IMR-90 (cell line): ENCODE measurements at places on chromosomes 1 and 21.

GRCh38 chr1:167453123-167453522, 65.2 kb downstream of the CD247 start:
- DNase-seq, result no peak

GRCh38 chr1:168771104-168771630, 42.2 kb upstream of the DPT start:
- DNase-seq, result no peak

DNA sequence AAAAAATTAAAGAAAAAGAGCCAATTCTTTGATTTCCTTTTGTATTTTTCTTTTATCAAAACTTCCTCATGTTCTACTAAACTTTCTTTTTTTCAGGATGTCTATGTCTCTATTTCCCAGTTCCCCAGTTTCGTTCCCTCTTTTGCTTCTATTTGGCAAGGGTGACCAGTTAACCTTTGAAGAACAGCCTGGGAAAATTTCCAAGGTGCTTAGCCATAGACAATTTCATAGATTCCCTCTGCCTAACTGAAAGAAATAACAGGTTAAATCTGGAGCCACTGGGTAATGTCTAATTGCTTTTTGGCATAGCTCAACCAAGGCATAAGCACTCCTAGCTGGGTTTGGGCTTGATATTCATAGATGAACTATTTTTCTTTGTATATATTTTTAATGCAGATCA, 272.3 kb downstream of the ADGRL2 start:
- DNase-seq, result no peak

DNA sequence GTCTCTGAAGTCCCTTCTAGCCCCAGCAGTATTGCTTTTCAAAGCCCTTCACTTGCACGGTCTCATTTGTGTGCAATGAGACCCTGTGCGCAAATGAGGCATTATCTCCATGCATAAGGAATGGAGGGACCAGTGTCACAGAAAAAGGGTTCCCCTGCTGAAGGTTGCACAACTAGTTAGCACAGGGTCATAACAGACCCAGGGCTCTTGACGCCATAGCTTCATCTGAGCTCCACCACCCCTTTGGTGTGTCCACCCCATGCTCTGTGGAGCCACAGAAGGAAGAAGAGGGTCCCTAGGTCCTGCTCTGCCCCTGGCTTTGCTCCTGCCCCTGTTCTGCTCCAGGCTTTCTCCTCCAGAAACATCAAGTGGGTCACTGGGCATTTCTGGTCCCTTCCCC, 12.6 kb downstream of the SH2D2A start:
- no peak for DNase-seq

GRCh38 chr1:118461154-118461553, 276.1 kb upstream of the SPAG17 start:
- no peak for DNase-seq

GRCh38 chr21:29221253-29221744, 77.4 kb upstream of the BACH1 start:
- peak; percentile 98 for DNase-seq

GRCh38 chr1:5661196-5662085, 330.8 kb downstream of the NPHP4 start:
- DNase-seq, result no peak

DNA sequence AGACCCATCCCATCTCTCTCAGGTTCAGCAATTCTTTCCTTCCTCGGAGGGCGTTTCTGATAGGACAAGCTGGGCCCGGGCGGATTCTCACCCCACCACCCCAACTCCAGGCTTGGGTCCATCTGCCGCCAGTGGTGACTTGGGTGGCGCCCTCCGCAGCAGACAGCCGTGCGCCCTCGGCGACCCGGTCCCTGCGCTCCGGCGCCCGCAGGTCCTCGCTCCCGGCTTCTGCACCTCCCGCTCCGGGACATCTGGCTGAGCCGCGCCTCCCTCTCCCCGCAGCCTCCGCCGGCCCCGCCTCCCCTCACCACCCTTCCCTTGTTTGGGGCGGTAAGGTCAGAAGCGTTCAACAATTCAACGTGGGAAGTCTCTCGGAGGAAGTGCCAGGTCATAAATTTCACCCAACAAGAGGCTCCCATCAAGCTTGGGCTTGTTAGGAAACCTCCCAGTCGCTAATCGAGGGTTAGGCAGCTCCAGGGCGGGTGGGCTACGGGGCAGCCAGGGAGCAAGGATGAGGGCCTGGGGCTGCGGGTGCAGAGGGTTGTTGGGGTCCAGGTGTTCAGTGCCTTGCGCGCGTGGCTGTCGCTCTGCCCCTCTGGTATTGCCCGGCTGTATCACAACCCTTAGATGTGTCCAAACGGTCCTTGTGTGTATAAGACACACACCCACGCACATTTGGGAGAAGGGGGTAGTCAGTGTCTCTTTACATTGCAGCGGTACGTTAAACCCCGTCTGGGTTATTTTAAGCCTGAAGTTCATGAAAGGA, 39.8 kb downstream of the OLIG1 start:
- DNase-seq, result no peak

- no peak for DNase-seq
Observed at GRCh38 chr1:33762962-33763361, 100.9 kb upstream of the HMGB4 start.

DNA sequence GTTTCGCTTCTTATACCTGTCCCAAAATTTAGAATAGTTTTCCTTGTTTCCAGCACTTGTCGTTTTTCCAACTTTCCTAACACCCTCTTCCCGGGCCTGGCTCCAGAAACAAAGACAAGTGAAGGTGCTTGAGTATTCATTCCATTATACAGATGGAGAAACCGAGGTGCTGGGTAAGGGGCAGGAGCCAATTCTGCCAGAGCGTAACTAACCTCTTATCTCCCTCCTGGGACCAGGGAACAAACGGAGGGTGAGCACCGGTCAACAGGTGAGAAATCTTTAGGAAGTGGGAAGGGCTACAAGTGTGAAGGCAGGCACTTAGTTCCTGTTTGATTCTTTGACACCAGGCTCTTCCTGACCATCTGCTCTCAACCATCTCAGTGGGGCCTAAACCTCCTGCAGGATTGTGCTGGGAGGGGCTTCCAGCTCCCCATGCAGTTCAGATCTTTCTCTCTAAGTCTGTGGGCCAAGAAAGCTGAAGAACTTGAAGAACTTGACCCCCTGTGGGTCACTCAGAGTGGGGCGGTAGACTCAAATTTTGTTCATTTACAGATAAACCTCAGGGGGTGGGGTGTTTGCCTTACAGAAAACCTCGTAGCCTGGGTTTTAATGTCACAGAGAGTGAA, 8.7 kb downstream of the PLXNA2 start:
- no peak for DNase-seq

DNA sequence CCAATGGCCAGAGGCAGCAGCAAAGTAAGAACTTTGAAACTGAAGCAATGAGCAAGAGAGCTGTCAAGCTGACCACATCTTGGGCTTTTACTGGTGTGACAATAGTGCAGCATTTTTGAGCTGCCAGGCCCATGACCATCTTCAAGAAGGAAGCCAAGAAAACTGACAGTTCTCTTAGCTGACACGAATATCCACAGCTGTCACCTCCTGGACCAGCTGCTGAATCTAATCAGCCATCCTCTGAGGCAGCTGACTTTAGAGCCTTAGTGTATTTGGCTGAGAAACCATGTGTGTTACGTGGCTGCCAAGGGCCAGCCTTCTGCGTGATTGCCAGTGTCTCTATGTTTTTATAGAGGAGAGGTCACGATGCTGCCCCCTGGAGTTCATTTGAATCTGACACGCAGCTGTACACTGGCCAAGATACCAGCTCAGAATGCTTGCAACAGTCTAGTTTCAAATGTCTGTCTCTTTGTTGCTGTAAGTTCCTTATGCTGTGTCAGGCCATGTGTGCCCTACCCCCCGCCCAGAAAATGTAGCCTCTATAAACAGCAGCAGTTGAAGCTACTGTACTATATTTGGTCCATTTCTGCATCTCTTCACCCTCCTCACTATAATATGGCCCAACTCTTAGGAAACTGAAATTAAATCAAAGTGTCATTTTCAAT, 39.7 kb downstream of the PALMD start:
- DNase-seq, result peak; percentile 91
